ENCODE measurements at places on chromosomes 1 and 21. TPM values are rescaled to one million over a fixed set of nuclear protein-coding genes. Genes with fewer than 3 reads are reported as not detected.

The PLA2G2C gene
- not detected for total RNA-seq

The CASQ1 gene
- total RNA-seq, result not detected

The WNT4 gene
- not detected for total RNA-seq

The EXOSC10 gene
- total RNA-seq, result 84.4 TPM

The CD244 gene
- not detected for total RNA-seq

The NBPF4 gene
- total RNA-seq, result not detected

The C2CD4D gene
- 1.0 TPM for total RNA-seq

The CLCN6 gene
- total RNA-seq, result 20.8 TPM

The WLS gene
- not detected for total RNA-seq

The OPTC gene
- total RNA-seq, result not detected

The USP33 gene
- 87.4 TPM for total RNA-seq

The HSD11B1 gene
- total RNA-seq, result 0.49 TPM

The OVAAL gene
- not detected for total RNA-seq

The MYCL gene
- 0.20 TPM for total RNA-seq

The OSBPL9 gene
- 45.1 TPM for total RNA-seq

The CREB3L4 gene
- total RNA-seq, result 7.4 TPM

The CAPN8 gene
- total RNA-seq, result 0.32 TPM

The SPATA21 gene
- not detected for total RNA-seq

The CHD5 gene
- 0.17 TPM for total RNA-seq

The CD84 gene
- 97.5 TPM for total RNA-seq

The TNFRSF25 gene
- total RNA-seq, result 415 TPM

The F13B gene
- total RNA-seq, result not detected

The DMBX1 gene
- not detected for total RNA-seq

The SLC2A5 gene
- total RNA-seq, result 0.23 TPM

The AJAP1 gene
- total RNA-seq, result not detected

The ERG gene
- not detected for total RNA-seq

The RHCE gene
- not detected for total RNA-seq

The SV2A gene
- total RNA-seq, result 4.3 TPM

The CACHD1 gene
- 0.11 TPM for total RNA-seq

The DPH2 gene
- 28.5 TPM for total RNA-seq

The MATN1 gene
- total RNA-seq, result not detected

The LIPI gene
- total RNA-seq, result not detected

The ETS2 gene
- total RNA-seq, result 14.6 TPM

The SEC16B gene
- not detected for total RNA-seq

The PLEKHA6 gene
- total RNA-seq, result 0.52 TPM

The CGN gene
- total RNA-seq, result 0.81 TPM

The LCA5L gene
- not detected for total RNA-seq

The FBLIM1 gene
- total RNA-seq, result not detected

The HSPA6 gene
- total RNA-seq, result 2.4 TPM

The ARHGEF16 gene
- 0.20 TPM for total RNA-seq

Data from CD4-positive, alpha-beta memory T cell (primary cell).